Stimulated activated CD8-positive, alpha-beta memory T cell treated with anti-CD3 and anti-CD28 coated beads, Interleukin-15, amount 100 ng/mL, for 4 hours (primary cell): ENCODE measurements at places on chromosomes 12 and 14.

- no peak for DNase-seq
Observed at GRCh38 chr14:88025313-88025712, 20.4 kb downstream of the GPR65 start.

GRCh38 chr12:13702381-13702780, 279.0 kb downstream of the GRIN2B start:
- DNase-seq, result no peak

DNA sequence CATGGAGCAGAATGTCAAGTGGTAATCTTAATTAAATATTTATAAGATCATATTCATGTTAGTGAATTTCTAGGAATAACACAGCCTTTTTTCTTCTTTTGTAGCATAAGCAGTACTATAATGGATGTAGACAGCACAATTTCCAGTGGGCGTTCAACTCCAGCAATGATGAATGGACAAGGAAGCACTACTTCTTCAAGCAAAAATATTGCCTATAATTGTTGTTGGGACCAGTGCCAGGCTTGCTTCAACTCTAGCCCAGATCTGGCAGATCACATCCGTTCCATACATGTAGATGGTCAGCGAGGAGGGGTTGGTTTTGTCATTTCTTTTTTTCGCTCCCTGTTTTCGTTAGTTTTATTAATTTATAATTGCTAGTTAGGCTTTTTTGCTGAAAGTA, 23.1 kb downstream of the AEBP2 start:
- no peak for DNase-seq

GRCh38 chr12:104485651-104486362, 29.1 kb downstream of the CHST11 start:
- DNase-seq, result no peak

DNA sequence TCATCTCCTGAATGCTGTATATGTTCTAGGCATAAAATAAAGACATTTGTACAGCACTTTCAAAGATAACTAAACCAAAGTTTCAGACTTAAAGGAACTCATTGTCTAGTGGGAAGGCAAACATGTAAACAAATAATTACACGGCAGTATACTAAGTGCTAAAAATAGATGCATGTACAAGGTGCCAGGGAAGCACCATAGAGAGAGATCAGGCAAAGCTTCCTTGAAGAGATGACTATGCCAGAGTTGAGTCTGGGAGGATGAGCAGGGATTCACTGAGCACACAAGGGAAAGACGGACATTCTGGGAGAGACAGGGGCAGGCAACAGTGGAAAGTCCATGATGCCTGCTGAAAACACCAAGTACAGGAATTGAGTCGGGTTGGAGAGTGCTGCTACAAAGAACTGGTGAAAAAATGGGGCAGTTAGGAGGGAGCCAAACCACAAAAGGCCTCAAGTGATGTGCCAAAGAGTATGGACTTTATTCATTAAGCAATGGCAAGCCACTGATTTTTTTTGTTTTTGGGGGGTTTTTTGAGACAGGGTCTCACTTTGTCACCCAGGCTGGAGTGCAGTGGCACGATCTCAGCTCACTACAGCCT, 26.8 kb downstream of the ANKS1B start:
- no peak for DNase-seq

- DNase-seq, result no peak
Observed at GRCh38 chr14:96195441-96196081, 9.1 kb upstream of the BDKRB2 start.

- DNase-seq, result no peak
Observed at GRCh38 chr14:98542316-98542715, 729.7 kb downstream of the BCL11B start.

DNA sequence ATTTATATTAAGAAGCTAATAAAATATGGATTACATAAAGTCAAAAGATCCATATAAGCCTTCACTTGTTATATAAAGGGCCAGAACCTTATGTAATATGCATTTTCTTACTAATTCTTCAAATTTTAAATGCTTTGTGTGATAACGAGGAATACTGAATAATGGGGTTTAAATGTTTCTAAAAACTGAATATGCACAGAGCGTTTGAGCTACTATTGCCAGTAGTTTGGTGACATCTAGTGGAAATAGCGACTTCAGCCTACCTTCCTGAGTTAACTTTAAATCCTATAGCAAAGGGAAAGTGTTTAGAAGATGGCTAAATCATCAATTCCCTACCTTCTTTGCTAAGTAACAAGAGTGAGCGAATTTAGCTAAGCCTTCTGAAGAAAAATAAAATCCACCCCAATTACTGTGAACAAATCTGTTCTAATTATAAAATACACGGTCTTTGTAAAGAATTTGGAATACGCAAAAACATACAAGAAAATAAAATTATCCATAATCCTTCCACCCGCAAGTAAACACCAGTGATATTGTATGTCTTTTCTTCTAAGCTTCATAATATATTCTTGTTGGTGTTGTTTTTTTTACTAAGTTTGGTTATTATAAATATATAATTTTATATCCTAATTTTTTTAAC, 115.5 kb upstream of the G2E3 start:
- no peak for DNase-seq

- no peak for DNase-seq
Observed at GRCh38 chr12:68043435-68043834, 54.2 kb downstream of the IFNG-AS1 start.

- no peak for DNase-seq
Observed at GRCh38 chr12:5489760-5490406, 58.0 kb downstream of the NTF3 start.

DNA sequence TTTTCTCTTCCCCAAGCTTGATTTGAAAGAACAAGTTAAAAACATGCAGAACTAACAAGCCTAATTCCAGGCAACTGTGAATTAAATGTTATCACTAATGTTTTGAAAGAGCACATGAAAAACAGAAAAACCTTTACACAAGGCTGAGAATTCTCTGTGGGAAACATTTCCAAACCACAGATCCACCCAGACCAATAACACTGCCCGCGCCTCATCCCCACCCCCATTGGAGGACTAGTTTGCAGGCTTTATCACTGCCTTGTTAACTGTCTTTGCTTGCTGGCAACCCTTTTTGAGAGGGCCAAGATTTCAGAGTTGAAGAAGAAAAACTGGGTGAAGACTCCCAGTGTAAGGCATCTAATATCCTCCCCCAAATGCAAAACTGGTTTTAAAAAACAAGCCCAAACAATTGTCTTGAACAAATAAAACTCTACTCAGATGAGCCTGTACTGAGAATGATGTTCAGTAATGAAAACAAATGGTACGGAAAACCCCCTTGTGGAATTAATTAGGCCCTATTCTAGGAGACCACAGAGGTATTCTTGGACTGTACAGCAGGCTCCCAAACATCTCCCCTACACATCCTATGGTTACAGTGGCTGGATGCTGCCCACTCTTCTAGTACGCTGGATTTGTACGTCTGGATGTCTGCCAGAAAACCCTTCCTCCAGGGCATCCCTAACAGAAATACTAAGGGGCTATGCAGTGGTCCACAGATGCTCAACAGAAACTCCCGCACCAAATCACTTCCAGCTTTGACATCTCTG, 5.8 kb downstream of the MAX start:
- DNase-seq, result no peak

GRCh38 chr12:45890276-45890675, 100.1 kb downstream of the SCAF11 start:
- no peak for DNase-seq

DNA sequence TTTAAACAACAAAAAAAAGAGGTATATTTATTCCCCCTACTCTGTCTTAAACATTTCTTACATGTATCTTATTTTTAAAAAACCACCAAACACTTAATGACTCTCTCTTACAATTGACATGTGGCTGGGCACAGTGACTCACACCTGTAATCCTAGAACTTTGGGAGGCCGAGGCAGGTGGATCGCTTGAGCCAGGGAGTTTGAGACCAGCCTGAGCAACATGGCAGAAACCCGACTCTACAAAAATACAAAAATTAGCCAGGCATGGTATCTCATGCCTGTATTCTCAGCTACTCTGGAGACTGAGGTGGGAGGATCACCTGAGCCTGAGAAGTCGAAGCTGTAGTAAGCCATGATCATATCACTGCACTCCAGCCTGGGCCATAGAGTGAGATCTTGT, 16.0 kb downstream of the SLC41A2 start:
- no peak for DNase-seq

GRCh38 chr14:66403183-66403582, 83.0 kb upstream of the CCDC196 start:
- no peak for DNase-seq

GRCh38 chr12:100564090-100564489, 9.4 kb upstream of the GAS2L3 start:
- no peak for DNase-seq
